ENCODE measurements at places on chromosomes 3 and 15. TPM values are rescaled to one million over a fixed set of nuclear protein-coding genes. Genes with fewer than 3 reads are reported as not detected.

DNA sequence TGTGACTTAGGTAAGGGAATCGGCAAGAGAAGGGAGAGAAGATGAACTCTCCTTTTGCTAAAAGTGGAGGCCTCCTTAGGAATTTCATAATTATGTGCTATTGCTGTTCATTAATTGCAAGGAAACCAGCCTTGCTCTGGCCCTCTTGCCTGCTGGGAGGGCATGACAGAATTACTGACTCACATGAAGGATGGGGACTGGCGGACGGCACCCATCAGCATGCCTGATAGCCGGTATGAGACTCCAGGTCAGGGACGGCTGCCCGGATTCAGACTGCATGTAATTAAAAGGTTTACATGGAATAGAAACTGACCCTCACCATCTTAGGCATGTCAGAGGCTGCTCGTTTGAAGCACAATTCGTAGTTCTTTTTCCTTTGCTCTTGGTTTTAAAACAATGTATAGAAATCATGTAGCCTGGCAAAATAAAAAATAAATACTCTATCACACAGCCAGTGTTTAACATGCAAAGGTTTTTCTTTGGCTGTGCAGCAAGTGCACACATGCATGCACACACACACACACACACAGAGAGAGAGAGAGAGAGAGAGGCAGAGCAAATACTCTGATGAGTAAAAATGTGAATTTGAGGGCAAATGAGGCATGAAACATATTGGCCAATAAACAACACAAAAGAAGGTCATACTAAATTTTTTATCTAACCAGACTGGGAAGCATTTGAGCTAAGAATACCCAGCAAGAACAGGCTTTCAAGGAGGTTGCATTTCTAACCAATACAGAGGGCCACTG lies 82.7 kb downstream of the FOXB1 start:
- H3K4me1 ChIP-seq = no peaks in the 10 kb centered on the region
- DNase-seq = no peak
- no peak overlapping the region for H3K4me3 ChIP-seq
- H3K27me3 ChIP-seq = no peaks in the 10 kb centered on the region

DNA sequence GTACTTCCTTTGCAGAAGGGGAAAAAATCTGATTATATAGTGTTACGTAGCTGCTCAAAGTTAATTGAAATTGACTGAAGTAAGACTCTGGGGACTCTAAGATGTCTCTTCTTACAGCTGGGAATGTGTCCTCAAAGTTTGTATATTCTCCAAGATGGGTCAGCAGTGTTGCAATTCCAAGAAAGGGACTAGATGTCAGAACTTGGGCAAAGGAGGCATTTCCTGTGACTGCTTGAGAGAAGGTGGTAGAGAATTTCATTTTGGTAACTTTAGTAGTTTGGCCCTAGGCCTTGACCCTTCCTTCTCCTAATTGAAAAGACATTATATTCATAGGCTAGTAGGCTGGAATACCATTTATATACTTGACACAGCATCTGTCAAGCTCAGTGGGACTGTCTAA lies 33.9 kb downstream of the PTPRG start:
- H3K36me3 ChIP-seq = no peaks in the 10 kb centered on the region
- no peak for DNase-seq
- H3K4me3 ChIP-seq = no peak overlapping the region

DNA sequence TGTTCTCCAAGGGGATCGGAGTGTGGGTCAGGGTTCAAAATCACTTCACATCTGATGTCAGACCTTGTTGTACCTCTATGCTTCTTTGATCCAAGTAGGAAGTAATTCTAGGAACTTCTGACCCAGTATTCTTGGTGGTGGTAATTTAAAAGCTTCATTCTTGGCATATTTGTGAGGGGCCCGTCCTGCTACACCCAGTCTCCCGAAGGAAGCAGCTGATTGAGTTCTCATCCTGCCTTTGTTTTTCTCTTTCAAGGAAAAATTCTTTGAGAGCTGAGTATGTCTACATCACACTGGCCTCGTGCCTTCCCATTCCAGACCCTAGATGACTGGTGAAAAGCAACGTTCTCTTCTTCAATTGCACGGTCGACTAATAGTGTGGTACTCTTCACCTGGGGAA lies 234.4 kb upstream of the TPRG1 start:
- no peak for DNase-seq
- H3K27me3 ChIP-seq = no peaks in the 10 kb centered on the region
- H3K4me3 ChIP-seq = no peak overlapping the region
- H3K36me3 ChIP-seq = no peaks in the 10 kb centered on the region
- H3K4me1 ChIP-seq = no peaks in the 10 kb centered on the region

- no peak overlapping the region for H3K4me3 ChIP-seq
- DNase-seq = no peak
- no peaks in the 10 kb centered on the region for H3K4me1 ChIP-seq
- no peak overlapping the region for H3K27ac ChIP-seq
Measured at GRCh38 chr3:79383402-79384012, 384.3 kb downstream of the ROBO1 start.

GRCh38 chr3:52495777-52496602 lies 852 bp downstream of the STAB1 start:
- H3K4me3 ChIP-seq = no peak overlapping the region
- H3K27me3 ChIP-seq = no peaks in the 10 kb centered on the region
- peaks cover 26% of the 10 kb centered on the region for H3K36me3 ChIP-seq
- H3K27ac ChIP-seq = no peak overlapping the region
- no peaks in the 10 kb centered on the region for H3K4me1 ChIP-seq

- DNase-seq = no peak
- no peaks in the 10 kb centered on the region for H3K36me3 ChIP-seq
- H3K4me3 ChIP-seq = peak overlapping the region; percentile 78
- H3K4me1 ChIP-seq = peaks cover 4% of the 10 kb centered on the region
Measured at GRCh38 chr3:121748680-121749275, 763 bp downstream of the GOLGB1 start.

GRCh38 chr15:31457631-31458526 lies 131.2 kb downstream of the KLF13 start:
- H3K27me3 ChIP-seq = no peaks in the 10 kb centered on the region
- H3K27ac ChIP-seq = no peak overlapping the region
- no peak overlapping the region for H3K4me3 ChIP-seq
- H3K4me1 ChIP-seq = peaks cover 8% of the 10 kb centered on the region

DNA sequence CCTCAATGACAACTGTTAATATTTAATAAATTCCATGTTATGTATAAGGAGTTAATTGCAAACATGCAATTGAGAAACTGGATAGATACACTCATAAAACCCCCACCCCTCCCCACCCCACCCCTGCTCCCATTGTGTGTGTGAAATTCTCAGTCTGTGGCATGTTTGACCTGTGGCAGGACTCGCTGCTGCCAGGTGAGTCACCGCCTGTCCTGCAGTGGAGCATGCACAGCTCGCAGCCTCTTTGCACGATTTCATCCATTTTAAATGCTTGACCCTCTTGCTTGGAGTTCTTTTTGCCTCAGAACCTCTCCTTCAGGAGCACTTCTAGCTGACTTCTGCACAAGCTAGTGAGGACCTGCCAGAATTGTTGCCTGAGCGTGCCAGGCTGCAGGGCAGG lies 5.3 kb upstream of the APEH start:
- H3K27me3 ChIP-seq = no peaks in the 10 kb centered on the region
- H3K36me3 ChIP-seq = no peaks in the 10 kb centered on the region
- H3K4me1 ChIP-seq = peaks cover 6% of the 10 kb centered on the region
- no peak overlapping the region for H3K4me3 ChIP-seq

Gene TMCO5A
- total RNA-seq = not detected

DNA sequence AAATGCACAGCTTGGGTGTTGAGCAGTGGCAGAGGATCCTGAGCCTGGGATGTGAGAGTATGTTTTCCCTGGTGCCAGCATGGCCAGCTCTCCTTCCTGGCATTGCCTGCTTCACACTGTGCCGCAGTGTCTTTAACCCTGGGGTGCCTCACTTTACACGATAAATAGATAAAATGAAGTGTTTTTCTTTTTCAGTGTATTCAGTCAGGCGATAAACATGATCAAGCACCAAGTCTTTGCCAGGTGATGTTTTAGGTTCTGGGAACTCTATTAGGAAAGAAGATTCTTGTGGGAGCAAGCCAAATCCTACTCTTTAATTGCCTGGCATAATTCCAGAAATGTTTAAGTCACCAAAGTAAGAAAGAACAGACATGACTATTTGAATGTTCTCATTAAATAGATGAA lies 14.0 kb downstream of the ABHD6 start:
- no peak overlapping the region for H3K27ac ChIP-seq
- no peak overlapping the region for H3K4me3 ChIP-seq
- no peaks in the 10 kb centered on the region for H3K27me3 ChIP-seq

Measured in naive thymus-derived CD4-positive, alpha-beta T cell (primary cell).